ENCODE measurements at places on chromosomes 6 and 20. TPM values are rescaled to one million over a fixed set of nuclear protein-coding genes. Genes with fewer than 3 reads are reported as not detected.

Gene KIFC1
- 1.3 TPM for total RNA-seq

Gene LINC00237
- total RNA-seq: not detected

GRCh38 chr6:168083514-168083885 lies 4.5 kb upstream of the FRMD1 start:
- DNase-seq: no peak

- DNase-seq: no peak
Observed at GRCh38 chr6:23269436-23269835, 700.1 kb downstream of the HDGFL1 start.

DNA sequence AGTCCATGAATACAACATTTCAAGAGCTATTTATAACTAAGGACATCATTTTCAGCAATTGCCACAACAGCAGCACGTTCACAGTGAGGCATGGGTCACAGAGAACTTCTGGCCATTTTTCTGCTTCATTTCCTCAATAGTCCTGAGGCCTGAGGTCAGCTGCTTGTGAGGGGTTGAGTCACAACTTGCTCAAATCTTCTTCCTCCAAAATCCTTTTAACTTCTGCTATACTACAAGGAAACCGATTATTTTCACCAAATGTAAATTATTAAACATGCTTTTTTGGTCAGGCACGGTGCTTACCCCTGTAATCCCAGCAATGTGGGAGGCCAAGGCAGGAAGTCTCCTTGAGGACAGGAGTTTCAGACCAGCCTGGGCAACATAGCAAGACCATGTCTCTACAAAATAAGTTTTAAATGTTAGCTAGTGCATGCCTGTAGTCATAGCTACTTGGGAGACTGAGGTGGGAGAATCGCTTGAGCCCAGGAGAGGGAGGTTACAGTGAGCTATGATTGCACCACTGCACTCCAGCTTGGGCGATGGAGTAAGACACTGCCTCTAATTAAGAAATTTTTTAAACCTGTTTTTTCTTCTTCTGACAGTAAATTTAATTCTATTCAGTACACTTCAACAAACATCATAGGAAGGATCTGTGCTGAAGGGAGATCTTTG lies 11.1 kb upstream of the SLC16A10 start:
- DNase-seq: no peak

- no peak for DNase-seq
Observed at GRCh38 chr20:16505894-16506293, 67.4 kb downstream of the KIF16B start.

- no peak for DNase-seq
Observed at GRCh38 chr6:97059473-97059872, 134.9 kb downstream of the KLHL32 start.

All from Right ventricle myocardium inferior (tissue), 1 donor.